ENCODE measurements at places on chromosomes 3 and 15.
A peak's percentile ranks its signal among the peaks of the same experiment; 100 is the strongest.

GRCh38 chr3:79154865-79155264, 612.9 kb downstream of the ROBO1 start:
- DNase-seq, result no peak

- DNase-seq, result no peak
Observed at GRCh38 chr15:39083213-39083612, 497.7 kb upstream of the THBS1 start.

GRCh38 chr3:119601154-119601553, 3.5 kb downstream of the PLA1A start:
- DNase-seq, result no peak

DNA sequence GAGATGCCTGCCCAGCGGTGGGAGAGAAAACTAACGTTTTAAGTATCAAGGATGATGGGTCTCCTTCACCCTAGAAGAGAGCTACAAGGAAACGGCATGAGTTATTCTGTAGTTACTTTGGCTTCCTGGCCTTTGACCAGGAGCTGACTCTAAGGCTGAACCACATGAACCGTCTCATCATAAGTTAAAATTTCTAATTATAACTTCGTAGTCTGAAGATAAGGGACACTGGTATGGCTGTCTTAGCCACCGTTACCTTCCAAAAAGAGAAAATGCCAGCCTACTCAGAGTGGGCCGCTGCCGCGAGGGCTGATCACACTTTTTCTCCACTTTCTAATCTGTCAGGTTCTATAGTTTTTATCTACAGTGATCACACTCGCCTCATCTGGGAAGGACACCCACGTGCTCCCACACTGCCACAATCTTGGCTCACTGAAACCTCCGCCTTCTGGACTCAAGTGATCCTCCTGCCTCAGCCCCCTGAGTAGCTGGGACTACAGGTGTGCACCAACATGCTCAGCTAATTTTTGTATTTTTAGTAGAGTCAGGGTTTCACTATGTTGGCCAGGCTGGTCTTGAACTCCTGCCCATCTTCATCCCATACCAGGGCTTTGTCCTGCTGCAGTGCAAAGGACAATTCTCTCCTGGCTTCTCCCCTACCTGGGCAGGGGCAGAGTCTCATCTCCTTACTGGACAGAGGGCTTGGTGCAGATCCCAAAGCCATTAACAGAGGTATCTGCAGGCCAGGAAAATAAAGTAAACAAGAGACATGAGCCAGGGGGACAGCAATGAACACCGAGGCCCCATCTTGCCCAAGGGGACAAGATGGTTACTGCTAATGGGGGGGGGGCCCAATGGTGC, 73.4 kb downstream of the RFTN1 start:
- no peak for DNase-seq

GRCh38 chr15:69149163-69149562, 11.3 kb upstream of the GLCE start:
- no peak for DNase-seq

- DNase-seq, result no peak
Observed at GRCh38 chr3:154294016-154294415, 30.3 kb downstream of the DHX36 start.

- no peak for DNase-seq
Observed at GRCh38 chr3:139935016-139935865, at the start of gene CLSTN2. CLSTN2 (plus strand) TSS chr3:139935185.

- no peak for DNase-seq
Observed at GRCh38 chr3:187044206-187044605, 95.1 kb downstream of the RPL39L start.

DNA sequence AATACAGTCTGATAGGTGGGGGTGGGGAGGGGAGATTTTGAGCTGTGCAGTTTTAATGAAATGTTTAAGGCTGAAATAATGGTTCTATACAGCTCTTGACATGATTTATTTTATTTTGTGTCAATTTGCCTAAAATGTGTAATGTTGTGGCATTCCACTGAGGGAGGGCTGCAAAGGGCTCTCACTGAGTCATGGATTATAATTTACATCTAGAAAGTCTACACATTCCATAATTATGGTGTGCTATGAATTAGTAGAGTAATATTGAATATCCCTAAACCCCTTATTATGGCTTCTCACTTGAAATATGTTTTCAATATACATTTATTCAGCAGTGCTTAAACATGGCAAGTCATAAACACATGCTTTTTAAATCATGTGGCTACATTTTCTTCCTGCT, 103.9 kb downstream of the RARB start:
- DNase-seq, result no peak

- DNase-seq, result no peak
Observed at GRCh38 chr3:46880884-46881595, 3.5 kb downstream of the PTH1R start.

- DNase-seq, result no peak
Observed at GRCh38 chr15:75720787-75721479, 8.3 kb upstream of the CSPG4 start.

- DNase-seq, result no peak
Observed at GRCh38 chr3:130323503-130323902, 22.0 kb upstream of the COL6A5 start.

GRCh38 chr15:74375303-74375693, 7.9 kb upstream of the CYP11A1 start:
- DNase-seq, result peak; percentile 69

- DNase-seq, result no peak
Observed at GRCh38 chr3:46660543-46661523, 32.6 kb downstream of the ALS2CL start.

- DNase-seq, result no peak
Observed at GRCh38 chr3:179150610-179151009, 2.5 kb downstream of the PIK3CA start.

GRCh38 chr3:141646760-141647561, 91.1 kb upstream of the RNF7 start:
- DNase-seq, result no peak

DNA sequence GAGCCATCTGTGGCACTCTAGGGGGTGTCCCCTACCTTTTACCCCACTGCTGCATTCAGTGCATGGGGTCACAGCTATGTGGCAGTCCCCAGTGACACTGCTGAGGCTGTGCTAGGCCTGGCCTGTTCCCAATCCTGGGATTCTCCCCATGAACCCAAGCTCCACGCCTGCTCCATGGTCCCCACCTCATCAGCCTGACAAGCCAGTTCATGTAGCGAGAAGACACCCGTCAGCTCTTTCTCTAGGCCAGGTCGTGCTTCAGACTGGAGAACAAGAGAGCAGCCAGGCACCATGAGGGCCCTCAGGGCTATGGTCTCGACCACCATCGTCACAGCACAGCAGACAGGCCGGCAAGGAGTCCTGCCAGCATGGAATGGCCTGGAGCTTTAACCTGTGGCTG, 72.8 kb upstream of the PRR20G start:
- no peak for DNase-seq

- DNase-seq, result no peak
Observed at GRCh38 chr15:56832125-56832524, 86.3 kb upstream of the TCF12 start.

- DNase-seq, result no peak
Observed at GRCh38 chr15:41474941-41475340, 18.7 kb upstream of the ITPKA start.

GRCh38 chr3:56096999-56097398, 371.3 kb downstream of the ERC2 start:
- DNase-seq, result no peak

DNA sequence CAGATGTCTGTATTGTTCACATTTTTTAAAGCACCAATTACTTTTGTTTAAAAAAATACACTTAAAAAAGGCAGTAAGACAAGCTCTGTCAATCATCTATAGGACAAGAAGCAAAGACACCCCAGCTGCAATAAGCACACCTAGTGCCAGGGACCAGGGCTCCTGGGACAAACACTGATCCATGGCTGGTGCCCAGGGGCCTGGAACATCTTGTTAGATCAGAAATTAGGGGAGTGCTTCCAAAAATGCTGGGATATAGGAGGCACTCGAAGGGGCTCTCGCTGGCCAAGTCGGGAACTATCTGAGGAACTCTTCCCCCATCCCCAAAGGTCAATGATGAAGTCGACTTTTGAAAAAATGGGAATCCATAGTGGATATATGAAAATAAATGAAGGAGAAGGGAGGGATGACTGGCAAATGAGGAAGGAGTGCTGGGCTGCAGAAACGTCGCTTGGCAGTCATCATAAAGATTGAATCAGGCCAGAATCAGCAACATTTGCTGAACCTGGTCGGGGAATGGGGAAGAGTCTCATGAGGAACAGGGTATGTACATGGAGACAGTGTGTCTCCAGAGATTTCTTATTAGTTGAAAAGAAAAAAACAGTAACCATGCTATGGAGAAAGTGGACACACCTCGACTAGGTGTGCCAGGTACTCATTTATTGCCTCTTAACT, 28.5 kb downstream of the TSPAN3 start:
- DNase-seq, result no peak

GRCh38 chr3:82973791-82974190, 1212.3 kb upstream of the GBE1 start:
- no peak for DNase-seq

All from central memory CD4-positive, alpha-beta T cell (primary cell).